MCF 10A (cell line): ENCODE measurements at places on chromosomes 16 and 17.

- peak; percentile 30 for DNase-seq
Measured at GRCh38 chr16:66510711-66511601, 39.0 kb downstream of the TK2 start.

DNA sequence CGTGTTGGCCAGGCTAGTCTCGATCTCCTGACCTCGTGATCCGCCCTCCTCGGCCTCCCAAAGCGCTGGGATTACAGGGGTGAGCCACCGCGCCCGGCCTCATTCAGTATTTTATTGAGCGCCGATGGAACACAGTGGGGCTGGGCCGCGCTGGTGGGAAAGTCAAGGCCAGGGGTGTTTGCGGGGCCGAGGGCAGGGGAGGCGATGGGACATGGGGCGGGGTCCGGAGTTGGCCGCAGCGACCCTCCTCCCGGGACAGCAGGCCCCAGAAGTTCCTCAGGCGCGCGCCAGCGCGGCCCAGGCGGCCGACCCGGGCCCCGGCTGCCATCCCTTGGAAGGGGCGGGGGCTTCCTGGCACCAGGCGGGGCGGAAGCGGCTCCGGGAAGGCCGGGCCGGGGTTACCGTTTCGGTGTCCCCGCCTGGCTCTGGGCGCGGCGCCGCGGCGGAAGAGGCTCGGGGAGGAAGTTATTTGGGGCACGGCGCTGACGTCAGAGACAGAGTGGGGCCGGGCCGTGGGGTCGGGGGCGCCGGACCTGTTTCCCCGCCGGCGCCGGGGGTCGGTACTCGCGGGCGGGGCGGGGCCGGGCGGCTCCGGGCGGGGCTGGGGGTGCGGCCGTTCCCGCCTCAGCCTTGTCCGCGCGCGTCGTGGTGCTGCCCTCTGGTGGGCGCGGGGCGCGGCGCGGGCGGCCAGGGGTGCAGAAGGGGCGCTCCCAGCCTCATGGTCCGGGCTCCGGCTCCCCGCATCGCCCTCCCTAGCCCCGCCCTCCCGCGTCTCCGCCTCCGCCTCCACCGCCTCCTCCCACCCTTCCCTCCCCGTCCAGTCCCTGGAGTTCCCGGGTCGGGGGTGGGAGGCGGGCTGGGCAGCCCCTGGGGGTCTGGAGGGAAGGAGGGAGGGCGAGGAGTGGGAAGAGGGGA is 952 bp upstream of the PRSS27 start:
- peak; percentile 86 for DNase-seq

DNA sequence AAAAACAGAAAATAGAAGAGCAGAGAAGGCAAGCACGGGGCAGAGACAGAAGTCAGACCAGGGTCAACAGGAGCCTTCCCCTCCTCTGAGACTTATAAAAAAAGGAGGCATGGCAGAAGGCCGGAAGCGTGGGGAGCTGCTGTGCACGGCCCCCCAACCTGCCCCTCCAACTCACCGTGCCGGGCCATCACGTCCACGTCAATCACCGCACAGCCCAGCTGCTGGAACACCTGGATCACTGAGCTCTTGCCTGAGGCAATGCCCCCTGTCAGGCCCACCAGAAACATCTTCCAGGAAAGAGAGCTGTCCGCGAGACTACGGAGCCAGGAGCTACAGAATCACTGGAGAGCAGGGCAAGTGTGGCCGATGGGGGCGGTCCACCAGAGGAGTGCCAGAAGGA is 16.8 kb downstream of the DCAKD start:
- DNase-seq = no peak

DNA sequence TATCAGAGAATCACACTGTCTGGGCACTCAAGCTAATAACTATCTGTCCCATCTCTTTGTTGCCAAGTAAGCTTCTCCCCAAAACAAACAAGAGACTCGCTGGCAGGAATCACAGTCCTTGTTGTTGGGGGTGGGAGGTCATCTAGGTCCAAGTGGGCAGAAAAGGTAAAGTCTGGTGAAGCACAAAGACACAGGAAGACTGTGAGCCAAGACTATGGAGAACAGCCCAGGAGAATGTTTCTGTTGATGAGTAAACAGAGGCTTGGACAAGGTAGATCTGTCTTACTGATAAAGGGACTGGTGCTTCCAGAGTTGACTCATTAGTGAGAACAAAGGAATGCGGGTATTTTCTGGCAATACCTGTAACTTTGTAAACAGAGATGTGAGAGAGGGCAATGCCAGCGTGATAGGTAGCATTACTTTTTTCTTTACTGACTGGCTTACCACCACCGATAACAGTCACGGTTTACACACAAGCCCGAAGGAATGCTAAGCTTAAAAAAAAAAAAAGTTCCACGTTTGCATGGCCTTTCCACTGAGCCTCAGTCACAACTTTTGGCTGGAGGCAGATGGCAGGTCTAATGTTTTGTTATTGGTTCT is 11.5 kb upstream of the MMD start:
- peak; percentile 87 for DNase-seq

DNA sequence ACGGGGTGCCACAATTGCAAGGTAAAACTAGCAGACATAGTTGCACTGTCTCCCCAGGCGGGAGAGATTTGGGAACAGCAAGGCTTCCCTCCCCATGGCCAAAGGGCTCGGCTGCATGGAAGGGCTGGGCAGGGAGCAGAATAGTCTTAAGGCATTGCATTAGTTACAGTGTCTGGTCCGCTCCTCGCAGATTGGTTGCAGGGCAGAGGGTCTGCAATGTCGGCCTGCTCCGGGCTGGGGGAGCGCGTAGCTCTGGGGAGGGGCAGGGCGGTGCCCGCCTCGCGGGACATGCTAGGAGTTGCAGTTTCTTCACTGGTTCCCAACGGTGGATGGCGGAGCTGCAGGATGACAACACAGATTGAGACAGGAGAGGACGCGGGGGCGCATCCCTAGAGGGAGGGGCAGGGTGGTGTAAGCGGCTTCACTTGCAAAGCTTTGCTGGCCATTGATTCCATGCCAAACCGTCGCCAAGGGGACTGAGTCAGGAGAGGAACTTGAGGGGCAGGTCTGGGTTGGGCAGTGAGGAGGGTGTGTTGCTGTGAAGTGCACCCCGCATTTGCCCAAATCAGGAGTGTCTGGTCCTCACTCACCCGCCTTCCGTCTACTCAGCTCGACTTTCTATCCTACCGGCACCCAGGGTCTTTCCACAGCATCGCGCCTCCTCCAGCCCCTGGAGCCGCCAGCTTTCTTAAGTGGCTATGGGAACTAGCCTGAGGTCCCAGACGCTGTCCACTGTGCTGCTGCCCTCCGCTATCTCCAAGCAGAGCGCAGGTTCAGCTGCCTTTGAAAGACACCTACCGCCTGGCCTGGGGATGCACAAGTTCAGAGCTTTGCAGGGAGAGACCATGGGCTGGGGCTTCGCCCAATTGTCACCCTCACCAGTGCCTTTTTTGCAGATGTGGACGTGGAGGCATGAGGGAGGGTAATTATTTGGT is 1748.9 kb downstream of the TP53TG3F start:
- DNase-seq = no peak

DNA sequence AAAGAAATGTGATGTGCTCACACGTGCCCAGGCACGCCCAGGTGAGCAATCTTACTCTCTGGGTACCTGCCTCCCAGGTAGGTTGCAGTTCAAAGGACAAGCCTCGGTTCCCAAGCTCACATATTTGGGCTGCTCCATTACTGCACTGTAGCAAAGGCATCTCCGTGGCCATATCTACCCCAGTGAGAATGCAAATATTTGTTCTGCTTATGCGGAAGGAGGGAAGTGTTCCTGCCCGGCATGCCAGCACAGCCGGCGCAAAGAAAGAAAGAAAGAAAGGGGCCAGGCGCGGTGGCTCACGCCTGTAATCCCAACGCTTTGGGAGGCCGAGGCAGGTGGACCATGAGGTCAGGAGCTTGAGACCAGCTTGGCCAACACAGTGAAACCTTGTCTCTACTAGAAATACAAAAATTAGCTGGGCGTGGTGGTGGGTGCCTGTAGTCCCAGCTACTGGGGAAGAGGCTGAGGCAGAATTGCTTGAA is 30.7 kb downstream of the SLC43A2 start:
- peak; percentile 41 for DNase-seq

DNA sequence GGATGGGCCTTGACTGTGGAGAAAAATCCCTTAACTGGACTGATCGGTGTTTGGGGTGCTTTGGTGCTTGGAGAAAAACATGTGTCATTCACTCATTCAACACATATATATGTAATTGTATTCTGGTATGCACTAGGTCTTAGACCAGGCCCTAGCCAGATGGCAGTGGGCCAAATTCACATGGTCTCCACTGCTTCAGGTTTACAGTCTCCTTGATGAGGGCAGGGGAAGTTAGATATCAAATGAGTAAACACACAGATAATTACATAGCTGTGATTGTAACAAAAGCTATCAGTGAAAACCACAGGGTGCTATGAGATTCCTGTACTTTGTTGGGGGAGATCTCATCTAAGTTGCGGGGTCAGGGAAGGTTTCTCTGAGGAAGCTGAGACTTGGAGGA is 78.8 kb downstream of the WWP2 start:
- no peak for DNase-seq

- no peak for DNase-seq
Measured at GRCh38 chr17:77375108-77375916, 234.5 kb downstream of the SEC14L1 start.

- DNase-seq = no peak
Measured at GRCh38 chr17:16938496-16939207, 33.3 kb downstream of the TNFRSF13B start.

- DNase-seq = no peak
Measured at GRCh38 chr17:7823581-7824001, 10.4 kb upstream of the KDM6B start.

- DNase-seq = no peak
Measured at GRCh38 chr17:37461668-37462067, 28.0 kb upstream of the DUSP14 start.

DNA sequence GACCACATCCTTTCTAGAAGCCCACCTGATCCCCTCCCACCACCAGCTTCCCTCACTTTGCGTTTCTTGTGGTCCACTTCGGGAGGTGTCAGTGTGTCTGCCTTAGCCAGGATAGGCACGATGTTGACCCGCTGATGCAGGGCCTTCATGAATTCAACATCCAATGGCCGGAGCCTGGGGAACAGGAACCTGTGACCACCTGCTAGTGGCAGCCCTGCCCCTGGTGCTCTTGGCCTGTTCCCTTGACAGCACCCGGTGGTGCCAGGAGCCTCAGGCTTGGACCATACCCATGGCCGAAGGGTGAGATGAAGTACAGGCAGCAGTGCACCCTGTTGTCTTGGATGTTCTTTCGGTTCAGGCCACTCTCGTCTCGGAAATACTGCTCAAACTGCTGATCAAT is 7.2 kb upstream of the MTMR4 start:
- no peak for DNase-seq

GRCh38 chr16:67976205-67976604 is 4.1 kb downstream of the DPEP3 start:
- no peak for DNase-seq

- no peak for DNase-seq
Measured at GRCh38 chr16:55364811-55365210, 40.8 kb downstream of the IRX6 start.
